Activated CD4-positive, alpha-beta T cell treated with anti-CD3 and anti-CD28 coated beads, Interleukin-2, amount 10 ng/mL, durations not matched to agents 7 days and 5 days (primary cell): ENCODE measurements at places on chromosomes 4 and X. TPM values are rescaled to one million over a fixed set of nuclear protein-coding genes. Genes with fewer than 3 reads are reported as not detected.

DNA sequence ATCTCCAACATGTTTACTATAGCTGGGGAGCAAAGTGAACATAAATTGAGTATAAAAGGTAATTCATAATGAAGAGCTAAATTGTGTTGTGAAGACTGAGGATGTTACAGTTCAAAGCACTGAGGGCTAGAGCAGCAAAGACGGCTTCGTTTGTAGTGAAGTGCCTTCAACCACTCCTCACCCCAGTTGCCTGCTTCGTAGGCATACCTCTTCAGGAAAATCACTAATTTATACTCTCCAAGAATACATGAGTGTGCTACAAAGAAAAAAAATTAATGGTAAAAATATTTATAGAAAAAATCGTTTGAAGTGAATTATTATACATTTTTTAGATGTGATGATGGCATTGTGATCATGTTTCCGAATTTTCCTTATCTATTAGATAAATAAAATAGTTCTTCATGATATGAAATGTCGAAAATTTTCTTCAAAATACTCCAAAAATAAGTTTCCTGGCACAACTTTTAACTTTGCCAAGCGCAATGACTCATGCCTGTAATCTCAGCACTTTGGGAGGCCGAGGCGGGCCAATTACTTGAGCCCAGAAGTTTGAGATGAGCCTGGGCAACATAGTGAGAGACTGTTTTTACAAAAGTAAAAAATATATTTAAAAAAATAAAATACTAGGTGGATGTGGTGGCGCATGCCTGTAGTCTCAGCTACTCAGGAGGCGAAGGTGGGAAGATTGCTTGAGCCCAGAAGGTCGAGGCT is 41.6 kb downstream of the ZFP42 start:
- no peaks in the 10 kb centered on the region for H3K4me1 ChIP-seq
- DNase-seq = no peak
- H3K36me3 ChIP-seq = no peaks in the 10 kb centered on the region
- H3K27me3 ChIP-seq = peaks cover 1% of the 10 kb centered on the region
- no peak overlapping the region for H3K4me3 ChIP-seq

The MUC7 gene
- total RNA-seq = not detected

The NDST4 gene
- total RNA-seq = not detected

DNA sequence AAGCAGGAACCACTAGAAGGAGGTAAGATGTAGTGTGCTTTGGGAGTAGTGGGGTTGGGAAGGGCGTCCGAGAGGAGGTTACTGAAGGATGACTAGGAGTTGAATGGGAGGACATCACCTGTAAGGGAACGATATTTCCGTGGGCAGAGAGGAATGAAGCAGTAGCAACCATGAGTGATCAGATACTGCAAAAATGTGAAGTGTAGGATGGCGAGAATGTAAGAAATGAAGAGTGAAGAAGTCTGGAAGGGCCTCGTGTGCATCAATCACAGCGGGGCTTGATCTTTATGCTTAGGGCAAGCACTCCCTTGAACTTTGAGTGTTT is 594 bp downstream of the MSMO1 start:
- H3K36me3 ChIP-seq = peaks cover 38% of the 10 kb centered on the region
- peaks cover 31% of the 10 kb centered on the region for H3K4me1 ChIP-seq
- DNase-seq = peak; percentile 7
- no peak overlapping the region for H3K4me3 ChIP-seq
- H3K27ac ChIP-seq = no peak overlapping the region
